ENCODE measurements at places on chromosomes 16 and 17. TPM values are rescaled to one million over a fixed set of nuclear protein-coding genes. Genes with fewer than 3 reads are reported as not detected.

DNA sequence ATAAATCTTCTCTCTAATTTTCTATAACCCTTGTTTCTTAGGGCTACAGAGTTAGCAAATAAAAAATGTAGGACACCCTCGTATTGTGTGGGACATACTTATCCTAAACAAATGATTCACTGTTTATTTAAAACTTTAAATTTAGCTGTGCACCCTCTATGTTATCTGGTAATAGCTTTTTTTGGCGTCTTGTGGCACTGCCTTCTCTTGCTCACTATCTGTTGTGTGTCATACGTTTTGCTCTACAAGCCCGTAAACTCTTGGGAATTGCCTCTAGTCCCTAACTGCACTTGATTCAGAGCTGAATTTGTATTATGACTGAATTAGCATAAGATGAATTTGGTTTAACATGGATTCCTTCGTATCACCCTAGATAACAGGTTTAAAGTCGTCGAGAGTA lies 144.3 kb upstream of the MYOCD start:
- no peak for DNase-seq

- no peak for DNase-seq
Measured at GRCh38 chr17:55420776-55421178, 858 bp downstream of the MMD start.

DNA sequence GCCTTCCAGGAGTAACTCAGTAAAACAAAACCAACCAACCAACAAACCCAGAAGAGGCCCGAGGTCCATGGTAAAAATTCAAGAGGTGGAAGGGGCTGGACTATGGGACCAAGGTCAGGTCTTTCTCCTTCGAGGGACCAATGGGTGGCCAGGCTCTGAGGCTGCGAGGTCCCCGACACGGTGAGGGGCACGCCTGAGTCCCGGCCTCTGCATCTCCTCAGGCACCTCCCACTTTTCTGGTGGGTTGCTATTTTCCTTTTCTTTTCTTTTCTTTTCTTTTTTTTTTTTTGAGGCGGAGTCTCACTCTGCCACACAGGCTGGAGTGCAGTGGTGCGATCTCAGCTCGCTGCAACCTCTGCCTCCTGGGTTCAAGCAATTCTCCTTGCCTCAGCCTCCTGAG lies 18.0 kb downstream of the CD7 start:
- DNase-seq = no peak

- peak; percentile 33 for DNase-seq
Measured at GRCh38 chr16:22195695-22196558, 10.2 kb upstream of the EEF2K start.

GRCh38 chr17:71872843-71873485 lies 247.9 kb upstream of the SOX9 start:
- DNase-seq = no peak

DNA sequence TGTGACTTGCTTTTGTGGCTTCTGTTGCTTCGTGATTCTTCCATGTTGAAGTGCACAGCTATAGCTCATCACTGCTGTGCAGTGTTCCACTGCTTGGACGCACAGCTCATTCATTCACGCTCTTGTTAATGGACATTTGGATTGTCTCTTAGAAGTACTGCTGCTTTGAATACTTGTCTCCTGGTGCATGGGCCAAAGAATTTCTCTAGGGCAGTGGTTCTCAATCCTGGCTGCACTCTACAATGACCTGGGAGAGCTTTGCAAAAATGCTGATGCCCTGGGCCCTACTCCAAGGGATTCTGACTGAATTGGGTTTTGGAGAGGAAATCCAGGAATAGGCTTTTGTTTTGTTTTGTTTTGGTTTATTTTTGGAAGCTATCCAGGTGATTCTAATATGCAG lies 20.0 kb downstream of the CCL17 start:
- DNase-seq = no peak

- DNase-seq = no peak
Measured at GRCh38 chr16:54000361-54000760, 286.2 kb downstream of the IRX3 start.

- no peak for DNase-seq
Measured at GRCh38 chr16:31063495-31063842, 10.6 kb downstream of the ZNF668 start.

Gene PRSS8
- total RNA-seq = not detected

Gene CDRT4
- total RNA-seq = 13.5 TPM

Gene CD300LF
- 2.3 TPM for total RNA-seq

Gene GRIN2C
- total RNA-seq = 1.4 TPM

Data from thoracic aorta (tissue), 2 donors.